A549 (cell line): ENCODE measurements at places on chromosomes 13 and 19. TPM values are rescaled to one million over a fixed set of nuclear protein-coding genes. Genes with fewer than 3 reads are reported as not detected.

Gene CD33
- polyA plus RNA-seq: 0.13 TPM in 1 of 3 replicates, not detected in the others

Gene ZNF492
- polyA plus RNA-seq: not detected in 3 replicates

Gene KASH5
- polyA plus RNA-seq: 0.17 TPM in 1 of 3 replicates, not detected in the others

Gene TNNI3
- 6.2 to 7.2 TPM (median 6.5 TPM) in 3 replicates for polyA plus RNA-seq
